ENCODE measurements at places on chromosomes 5 and 9. TPM values are rescaled to one million over a fixed set of nuclear protein-coding genes. Genes with fewer than 3 reads are reported as not detected.

C6 gene
- 0.05 TPM for total RNA-seq

GLRA1 gene
- not detected for total RNA-seq

SMARCA2 gene
- total RNA-seq: 46.5 TPM

ZNF366 gene
- total RNA-seq: 33.7 TPM

SPATA31E1 gene
- not detected for total RNA-seq

CCDC112 gene
- total RNA-seq: 9.4 TPM

FOXD4 gene
- not detected for total RNA-seq

SEMA5A gene
- total RNA-seq: 5.4 TPM

NSG2 gene
- total RNA-seq: not detected

NMUR2 gene
- 0.87 TPM for total RNA-seq

GABRA6 gene
- total RNA-seq: not detected

XPA gene
- 5.6 TPM for total RNA-seq

GFI1B gene
- total RNA-seq: not detected

APBA1 gene
- 15.2 TPM for total RNA-seq

SOX30 gene
- not detected for total RNA-seq

LYSMD3 gene
- total RNA-seq: 19.6 TPM

MZB1 gene
- 0.29 TPM for total RNA-seq

SOWAHA gene
- not detected for total RNA-seq

PCDHB11 gene
- total RNA-seq: 0.58 TPM

CIZ1 gene
- total RNA-seq: 68.1 TPM

SV2C gene
- total RNA-seq: not detected

CTSV gene
- 0.19 TPM for total RNA-seq

GPX3 gene
- total RNA-seq: 2.8 TPM

RNF180 gene
- total RNA-seq: 4.7 TPM

RORB gene
- total RNA-seq: not detected

ECPAS gene
- total RNA-seq: 69.1 TPM

DPYSL3 gene
- 67.0 TPM for total RNA-seq

PCDHB4 gene
- total RNA-seq: 0.53 TPM

GARIN3 gene
- not detected for total RNA-seq

SLC45A2 gene
- not detected for total RNA-seq

ANKRD31 gene
- total RNA-seq: not detected

SLC2A8 gene
- 17.9 TPM for total RNA-seq

FAT2 gene
- total RNA-seq: 0.10 TPM

BASP1 gene
- 57.8 TPM for total RNA-seq

FBXL7 gene
- total RNA-seq: 26.4 TPM

GPR150 gene
- 0.82 TPM for total RNA-seq

PITX1 gene
- total RNA-seq: not detected

GADD45G gene
- total RNA-seq: 0.35 TPM

All from glomerular endothelial cell (primary cell).